Stimulated activated CD4-positive, alpha-beta T cell treated with anti-CD3 and anti-CD28 coated beads, Interleukin-4, amount 100 ng/mL, for 48 hours (primary cell): ENCODE measurements at places on chromosomes 12 and 14.

- no peak for DNase-seq
Measured at GRCh38 chr12:68117661-68118060, 41.9 kb downstream of the IFNG start.

- DNase-seq, result no peak
Measured at GRCh38 chr12:45720069-45720468, 9.4 kb upstream of the ARID2 start.

GRCh38 chr14:76268047-76268431 lies 107.9 kb upstream of the ESRRB start:
- no peak for DNase-seq

DNA sequence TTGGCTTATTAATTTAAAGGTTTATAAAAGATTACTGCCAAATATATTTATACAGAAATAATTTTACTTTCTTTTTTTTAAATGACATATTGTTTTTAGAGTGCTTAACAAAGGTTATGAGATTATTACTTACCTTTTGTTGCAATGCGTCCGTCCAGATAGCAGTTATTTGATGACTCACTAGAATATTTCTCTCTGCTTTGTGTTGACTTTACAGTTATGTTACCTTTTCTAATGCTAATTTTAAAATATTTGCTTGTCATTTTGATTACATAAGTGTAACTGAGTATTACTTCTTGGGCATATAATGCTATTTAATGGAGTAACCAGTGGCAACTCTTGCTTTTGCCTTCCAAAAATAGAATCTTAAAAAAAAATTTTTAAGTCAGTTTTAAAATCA lies 6.3 kb upstream of the PZP start:
- no peak for DNase-seq

DNA sequence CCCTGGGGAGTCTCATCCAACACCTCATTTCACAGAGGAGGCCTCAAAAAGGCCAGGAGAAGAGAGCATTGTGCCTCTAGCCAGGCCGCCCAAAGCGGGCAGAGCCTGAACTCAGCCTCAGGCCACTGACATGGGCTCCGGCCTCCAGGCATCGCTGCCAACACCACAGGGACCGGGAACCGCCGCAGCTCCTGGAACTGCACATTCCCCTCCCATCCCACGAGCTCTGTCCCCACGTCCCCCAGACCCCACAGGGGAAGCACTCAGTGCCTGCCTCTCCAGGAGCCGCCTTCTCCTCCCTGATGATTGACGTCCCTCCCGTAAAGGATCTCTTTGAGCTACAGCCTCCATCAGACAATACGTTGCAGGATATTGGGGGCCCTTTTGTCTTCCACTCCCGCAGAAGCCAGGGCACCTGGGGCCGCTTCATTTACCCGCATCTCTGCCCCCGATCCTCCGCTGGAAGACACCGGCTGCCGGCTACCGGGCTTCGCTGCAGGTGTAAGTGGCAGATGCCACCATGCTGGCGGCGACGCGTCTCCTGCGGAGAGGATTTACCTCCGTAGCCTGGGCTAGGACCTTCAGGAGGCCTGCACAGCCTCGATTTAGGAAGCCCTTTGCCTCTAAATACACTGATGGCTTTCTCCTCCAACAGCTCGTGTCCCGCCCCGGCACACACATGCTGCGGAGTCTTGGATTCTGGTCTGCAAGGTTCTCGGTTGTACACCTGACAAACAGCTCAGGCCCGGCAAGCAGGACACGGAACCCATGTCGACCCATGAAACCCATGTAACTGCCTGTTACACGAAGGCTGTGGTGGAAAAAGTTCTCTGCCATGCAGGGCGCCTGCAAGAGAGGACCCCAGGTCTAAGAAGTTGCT lies 104.8 kb downstream of the RIMBP2 start:
- no peak for DNase-seq

- no peak for DNase-seq
Measured at GRCh38 chr14:52269100-52269499, 1.6 kb downstream of the PTGDR start.

DNA sequence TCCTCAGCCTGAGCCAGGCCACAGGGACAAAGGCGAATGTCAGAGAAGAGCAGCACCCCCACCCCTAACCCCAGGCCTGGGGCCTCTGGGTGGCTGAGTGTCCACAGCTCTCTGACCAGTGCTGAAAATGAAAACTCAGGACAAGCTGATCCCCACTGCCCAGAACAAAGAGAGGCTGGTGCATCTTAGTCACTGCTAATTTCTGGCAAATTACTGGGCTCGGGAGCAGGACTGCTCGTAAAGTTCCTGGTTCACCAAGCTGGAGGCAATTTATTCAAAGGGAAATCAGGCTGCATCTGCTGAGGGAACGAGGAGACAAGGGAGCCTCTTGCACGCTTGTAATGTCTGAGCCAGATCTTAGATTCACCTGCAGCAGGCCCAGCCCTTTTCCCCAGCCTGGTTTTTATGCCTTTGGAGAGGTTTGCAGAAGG lies 43.2 kb downstream of the CALM1 start:
- no peak for DNase-seq

DNA sequence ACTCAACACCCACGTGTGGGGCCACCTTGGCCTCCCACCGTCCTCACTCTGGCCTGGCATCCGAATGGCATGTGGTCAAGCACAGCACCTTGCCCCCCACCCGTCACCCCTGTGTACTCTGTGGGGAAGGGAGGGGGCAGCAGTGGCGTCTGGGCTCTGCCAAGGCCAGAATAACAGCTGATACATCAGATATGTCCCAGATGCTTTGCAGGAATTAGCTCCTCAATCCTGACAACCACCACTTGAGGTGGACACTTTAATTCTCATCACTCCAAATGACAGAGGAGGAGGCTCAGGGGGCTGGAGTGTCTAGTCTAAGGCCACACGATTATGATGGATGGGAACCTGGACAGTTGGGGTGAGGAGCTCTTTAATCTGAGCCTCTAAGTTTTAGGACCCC lies 1.7 kb upstream of the KRT80 start:
- DNase-seq, result no peak

DNA sequence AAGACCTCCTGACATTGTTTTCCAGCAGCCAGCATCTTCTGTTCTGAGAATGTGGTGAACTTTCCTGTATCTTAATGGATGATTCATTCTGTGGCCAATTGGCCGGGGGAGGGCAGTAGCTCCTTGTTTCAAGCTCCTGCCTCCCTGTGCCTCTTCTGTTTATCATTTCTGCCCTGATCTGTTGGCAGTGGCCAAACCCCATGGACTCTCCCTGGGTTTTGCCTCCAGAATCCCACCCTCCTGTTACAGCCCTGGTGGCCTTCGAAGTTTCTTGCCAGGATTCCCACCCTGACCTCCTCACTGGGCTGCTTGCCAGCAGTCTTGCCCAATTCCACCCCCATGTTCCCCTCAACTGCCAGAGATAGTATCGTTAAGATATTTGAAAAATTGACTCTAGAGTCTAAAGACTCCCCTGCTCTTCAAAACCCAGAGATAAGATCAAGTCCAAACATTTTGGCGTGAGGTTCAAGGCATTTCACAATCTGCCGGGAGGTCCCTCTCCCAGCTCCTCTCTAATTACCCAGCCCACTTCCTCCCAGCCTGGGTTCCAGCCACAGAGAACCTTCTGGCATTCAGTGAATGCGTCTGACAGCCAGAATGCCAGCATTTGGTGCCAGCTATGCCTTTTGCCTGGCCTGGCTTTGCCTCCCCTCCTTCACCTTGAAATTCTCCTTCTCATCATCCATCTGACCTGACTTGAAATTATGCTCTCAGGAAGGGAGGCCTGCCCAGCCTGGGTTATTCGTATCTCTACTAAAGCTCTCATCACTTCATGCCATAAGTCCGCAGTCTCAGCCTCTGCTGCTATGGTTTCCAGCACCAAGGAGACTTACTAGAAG lies 37.7 kb upstream of the TXNRD1 start:
- DNase-seq, result no peak

- peak; percentile 3 for DNase-seq
Measured at GRCh38 chr12:31832740-31833729, 104.2 kb upstream of the AMN1 start.

- DNase-seq, result no peak
Measured at GRCh38 chr14:52380294-52380693, 66.2 kb downstream of the PTGER2 start.

- peak; percentile 34 for DNase-seq
Measured at GRCh38 chr14:103520657-103521437, 1.8 kb downstream of the CKB start.

DNA sequence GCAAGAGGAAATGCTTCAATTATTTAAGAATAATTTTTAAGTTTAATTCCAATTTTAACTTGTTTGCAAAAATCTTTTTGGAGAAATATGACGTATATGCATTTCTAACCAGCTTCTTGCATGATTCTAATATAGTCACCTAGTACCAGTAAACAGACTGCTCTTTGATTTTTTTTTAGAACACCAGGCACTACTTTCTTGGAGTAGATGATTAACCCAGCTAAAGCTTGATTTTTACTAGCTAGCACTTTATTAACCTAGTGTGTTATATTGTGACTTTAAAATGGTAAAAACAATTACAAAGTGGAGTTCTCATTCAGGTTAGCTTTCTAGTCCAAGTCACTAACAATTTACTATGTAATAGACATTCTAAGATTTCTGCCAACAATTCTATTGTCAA lies 32.6 kb upstream of the FGD4 start:
- DNase-seq, result no peak

- DNase-seq, result no peak
Measured at GRCh38 chr12:8096281-8096915, 14.3 kb downstream of the NECAP1 start.

- DNase-seq, result no peak
Measured at GRCh38 chr14:101019990-101020710, 116.6 kb upstream of the RTL1 start.

GRCh38 chr14:32469388-32470160 lies 140.5 kb downstream of the AKAP6 start:
- no peak for DNase-seq

DNA sequence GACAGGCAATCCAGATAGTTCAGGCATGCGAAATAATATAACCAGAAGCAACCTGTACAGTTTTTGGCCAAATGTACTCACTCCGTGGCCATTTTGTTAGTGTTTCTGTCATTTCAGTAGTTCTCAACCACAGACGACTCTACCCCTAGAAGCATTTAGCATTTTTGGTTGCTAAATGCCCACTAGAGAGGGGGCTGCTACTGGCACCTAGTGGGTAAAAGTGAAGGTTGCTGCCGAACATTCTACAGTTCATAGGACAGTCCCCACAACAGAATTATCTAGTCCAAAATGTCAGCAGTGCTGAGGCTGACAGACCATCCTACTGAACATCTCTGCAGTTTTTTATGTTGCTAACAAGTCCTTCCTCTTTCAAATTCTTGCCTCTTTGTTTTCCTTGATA lies 107.4 kb downstream of the TSHR start:
- no peak for DNase-seq

DNA sequence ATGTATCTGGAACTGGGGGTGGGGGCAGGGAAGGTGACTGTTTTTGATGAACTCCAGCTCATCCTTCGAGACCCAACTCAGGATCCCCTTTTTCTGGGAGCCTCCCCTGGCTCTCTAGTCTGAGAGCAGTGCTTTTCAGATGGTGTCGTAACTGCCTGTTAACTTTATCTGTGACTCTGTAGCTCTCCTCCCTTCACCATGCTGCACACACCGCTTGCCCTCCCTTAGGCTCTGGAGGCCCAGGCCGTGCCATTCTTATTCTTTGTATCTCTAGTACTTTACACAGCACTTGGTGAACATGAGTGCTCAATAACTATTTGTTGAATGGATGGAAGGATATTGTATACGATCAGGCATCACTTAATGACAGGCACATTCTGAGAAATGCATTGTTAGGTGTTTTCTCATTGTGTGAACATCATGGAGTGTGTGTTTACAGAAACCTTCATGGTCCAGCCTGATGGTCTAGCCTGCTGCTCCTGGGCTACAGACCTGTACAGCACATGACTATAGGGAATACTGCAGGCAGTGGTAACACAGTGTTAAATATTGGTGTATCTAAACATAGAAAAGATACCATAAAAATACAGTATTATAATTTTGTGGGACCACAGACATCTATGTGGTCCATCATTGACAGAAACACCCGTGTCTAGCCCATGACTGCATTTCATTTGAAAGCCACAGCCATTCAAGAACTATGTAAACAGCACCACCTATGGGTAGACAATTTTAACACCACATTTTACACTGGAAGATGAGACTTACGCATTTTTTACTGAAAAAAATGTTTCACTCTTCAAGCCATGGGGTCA lies 91.8 kb downstream of the EML1 start:
- no peak for DNase-seq

GRCh38 chr12:31618228-31619025 lies 27.5 kb upstream of the DENND5B start:
- no peak for DNase-seq

- peak; percentile 91 for DNase-seq
Measured at GRCh38 chr12:131928711-131929580, at the start of gene PUS1. PUS1 (plus strand) TSS chr12:131929276; CDS start chr12:131929723, 447 bp downstream.

DNA sequence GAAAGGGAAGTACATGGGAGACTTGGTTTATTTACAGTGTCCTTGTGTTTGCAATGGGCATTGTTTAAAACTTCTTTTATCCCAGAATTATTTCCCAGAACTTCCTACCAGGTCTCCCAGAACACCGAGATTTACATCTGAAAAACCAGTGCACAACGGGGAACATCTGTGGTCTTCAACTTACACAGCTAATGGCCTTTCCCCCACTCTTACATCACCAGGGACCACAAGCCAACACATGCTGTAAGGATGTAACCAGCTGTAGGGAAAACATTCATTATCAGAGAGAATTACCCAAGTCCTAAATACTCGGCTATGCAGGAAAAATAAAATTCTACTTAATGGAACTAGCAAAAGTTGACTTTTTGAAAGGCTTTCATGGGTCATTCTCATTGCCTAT lies 267.6 kb downstream of the DUSP6 start:
- DNase-seq, result no peak

- DNase-seq, result no peak
Measured at GRCh38 chr12:22217556-22217955, 117.0 kb downstream of the ST8SIA1 start.

GRCh38 chr12:83932011-83932410 lies 980.6 kb downstream of the SLC6A15 start:
- DNase-seq, result no peak

- DNase-seq, result no peak
Measured at GRCh38 chr14:69682621-69683263, 71.3 kb downstream of the SUSD6 start.

- no peak for DNase-seq
Measured at GRCh38 chr12:107847830-107848229, 73.3 kb downstream of the ASCL4 start.

DNA sequence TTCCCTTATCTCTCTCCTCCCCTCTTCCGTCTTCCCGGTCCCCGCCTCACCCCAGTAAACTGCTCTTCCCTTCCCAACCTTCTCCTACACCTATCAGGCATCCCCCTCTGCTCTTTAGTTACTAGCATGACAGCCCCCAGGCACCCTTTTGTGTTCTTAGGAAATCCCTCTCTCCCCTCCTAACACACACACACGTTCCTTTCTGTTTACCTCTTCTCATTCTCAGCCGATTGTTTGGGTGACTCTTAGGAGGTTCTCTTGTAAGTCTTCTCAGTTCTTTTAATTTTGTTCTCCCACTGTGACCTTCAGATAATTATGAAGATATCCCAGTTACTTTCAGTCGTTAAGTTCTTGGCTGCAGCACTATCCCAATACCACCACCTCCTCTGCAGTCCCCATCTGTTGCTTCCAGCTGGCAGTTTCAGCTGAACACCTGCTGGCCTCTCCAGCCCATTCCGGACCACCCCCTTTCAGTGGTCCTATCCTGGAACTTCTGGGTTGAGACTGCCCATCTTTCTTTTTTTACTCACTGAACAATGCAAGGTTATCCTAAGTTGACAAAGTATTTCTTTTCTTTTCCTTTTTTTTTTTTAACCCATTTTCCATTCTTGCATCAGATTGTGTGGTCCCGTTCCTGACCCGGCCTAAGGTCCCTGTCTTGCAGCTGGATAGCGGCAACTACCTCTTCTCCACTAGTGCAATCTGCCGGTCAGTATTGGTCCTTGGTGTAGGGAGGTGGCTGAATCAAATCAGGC lies 711 bp downstream of the MARS1 start:
- DNase-seq, result no peak
